KG1 (cell line): ENCODE measurements at places on chromosomes 1 and 21.
A peak's percentile ranks its signal among the peaks of the same experiment; 100 is the strongest.

GRCh38 chr1:234961456-234962339 lies 166.9 kb downstream of the TOMM20 start:
- peak; percentile 63 for DNase-seq

DNA sequence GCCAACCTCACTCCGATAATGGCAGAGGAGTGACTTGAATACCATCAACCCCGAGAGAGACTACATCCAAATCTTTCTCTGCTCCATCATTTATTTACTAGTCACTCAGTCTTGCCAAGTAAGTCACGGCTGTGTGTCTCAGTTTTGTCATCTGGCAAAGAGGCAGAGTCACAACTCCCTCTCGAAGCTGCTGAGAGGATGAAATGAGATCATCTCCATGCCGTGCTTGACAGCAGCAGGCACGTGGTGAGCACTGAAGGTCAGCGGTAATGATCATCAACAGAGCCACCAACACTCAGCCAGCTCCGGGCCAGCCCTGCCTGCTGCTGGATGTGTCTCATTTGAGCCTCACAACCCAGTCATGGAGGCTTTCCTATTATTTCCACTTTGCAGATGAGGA lies 19.9 kb downstream of the ALDH4A1 start:
- no peak for DNase-seq

DNA sequence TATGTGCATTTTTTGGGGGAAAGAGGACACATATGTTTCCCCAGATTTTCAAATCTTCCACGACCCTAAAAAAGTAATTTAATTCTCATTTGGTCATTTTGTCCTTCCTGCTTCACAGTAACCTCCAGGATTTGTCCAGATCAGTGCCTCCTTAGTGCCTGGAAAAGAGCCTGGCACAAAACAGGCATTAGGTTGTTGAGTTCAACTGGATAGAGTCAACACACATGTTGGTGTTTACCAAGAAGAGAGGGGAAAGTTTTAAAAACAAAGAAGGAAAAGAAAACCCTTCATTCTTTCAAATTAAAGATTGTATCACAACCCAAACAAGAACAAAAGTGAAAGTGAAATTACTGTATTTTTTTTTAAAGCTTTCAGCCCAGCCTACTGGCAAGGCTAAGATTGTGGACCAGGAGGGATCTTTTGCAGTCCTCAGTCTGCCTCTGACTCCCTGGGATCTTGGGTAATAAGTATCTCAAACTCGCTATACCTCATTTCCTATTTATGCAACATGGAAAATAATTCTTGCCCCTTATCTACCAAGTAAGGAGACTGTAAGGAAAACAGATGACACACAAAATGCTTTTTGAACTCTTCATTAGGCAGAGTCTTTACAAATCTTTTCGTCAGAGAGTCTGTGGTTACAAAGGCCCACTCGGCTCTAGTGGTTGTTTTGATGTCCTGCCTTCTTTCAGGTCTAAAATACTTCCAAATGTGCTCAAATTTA lies 57.8 kb downstream of the ZNF281 start:
- DNase-seq: peak; percentile 47

- no peak for DNase-seq
These were observed 10.4 kb downstream of the ZBTB7B start for GRCh38 chr1:155012776-155013602.

DNA sequence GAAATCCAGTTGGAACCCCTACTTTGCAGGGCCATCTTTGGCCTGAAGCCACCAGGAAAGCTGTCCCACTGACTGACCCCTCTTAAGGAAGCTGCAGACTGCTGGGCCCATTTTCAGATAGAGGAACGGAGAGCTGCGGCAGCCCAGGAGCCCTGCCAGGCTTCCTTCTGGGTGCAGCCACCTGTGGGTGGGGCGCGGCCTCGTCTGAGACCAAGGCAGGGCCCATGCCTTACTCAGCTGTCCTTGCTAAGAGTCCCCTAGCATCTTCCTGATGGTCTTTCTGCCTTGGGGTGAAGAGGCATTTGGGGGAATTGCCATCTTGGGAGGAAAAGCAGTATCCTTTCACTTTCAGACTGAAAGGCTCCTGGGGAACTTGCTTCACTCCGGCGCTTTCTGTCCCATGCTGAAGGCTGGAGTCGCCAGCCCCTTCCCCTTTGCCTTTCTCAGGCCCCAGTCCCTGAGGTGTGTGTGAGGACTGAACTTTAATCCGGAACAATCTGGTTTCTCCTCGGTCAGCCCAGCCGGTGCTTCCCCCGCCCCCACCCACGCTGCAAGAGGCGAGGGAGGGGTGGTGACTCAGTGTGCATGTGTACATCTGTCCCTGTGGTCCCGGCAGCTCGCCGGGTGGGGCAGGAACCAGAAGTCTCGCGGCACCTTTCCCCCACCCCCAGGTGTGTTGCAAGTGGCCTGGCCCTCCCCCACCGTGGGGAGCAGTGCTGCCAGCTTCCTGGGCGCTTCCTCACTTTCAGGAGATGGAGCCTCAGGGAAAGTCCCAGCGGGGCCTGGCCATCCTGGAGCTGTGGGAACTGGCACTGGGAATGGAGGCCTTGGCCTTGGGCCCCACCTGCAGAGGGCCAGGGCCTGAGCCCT lies 5.1 kb downstream of the ZC3H12A start:
- DNase-seq: peak; percentile 70
